ENCODE measurements at places on chromosomes 1 and 21.

GRCh38 chr1:157626099-157626498 lies 28.2 kb upstream of the FCRL4 start:
- DNase-seq: no peak

- no peak for DNase-seq
Observed at GRCh38 chr1:169858467-169858866, 35.2 kb downstream of the SCYL3 start.

GRCh38 chr1:101645810-101646209 lies 350.9 kb downstream of the OLFM3 start:
- no peak for DNase-seq

DNA sequence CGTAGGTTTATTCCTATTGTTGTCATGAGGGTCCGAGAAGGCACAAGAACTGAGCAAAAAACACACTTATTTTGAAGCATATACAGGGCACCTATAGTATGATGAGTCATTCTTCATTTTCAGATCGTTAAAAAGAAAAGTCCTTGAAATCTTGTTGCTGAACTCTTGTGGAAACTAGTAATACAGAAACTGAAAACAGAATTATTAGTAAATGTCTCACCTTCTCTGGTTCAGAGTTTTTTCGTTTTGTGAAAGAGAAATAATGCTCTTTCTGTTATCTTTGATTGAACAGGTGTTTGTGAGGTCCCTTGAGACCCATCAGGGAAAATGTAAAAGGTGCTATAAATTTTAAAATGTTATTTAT lies 102.0 kb upstream of the COA6 start:
- no peak for DNase-seq

DNA sequence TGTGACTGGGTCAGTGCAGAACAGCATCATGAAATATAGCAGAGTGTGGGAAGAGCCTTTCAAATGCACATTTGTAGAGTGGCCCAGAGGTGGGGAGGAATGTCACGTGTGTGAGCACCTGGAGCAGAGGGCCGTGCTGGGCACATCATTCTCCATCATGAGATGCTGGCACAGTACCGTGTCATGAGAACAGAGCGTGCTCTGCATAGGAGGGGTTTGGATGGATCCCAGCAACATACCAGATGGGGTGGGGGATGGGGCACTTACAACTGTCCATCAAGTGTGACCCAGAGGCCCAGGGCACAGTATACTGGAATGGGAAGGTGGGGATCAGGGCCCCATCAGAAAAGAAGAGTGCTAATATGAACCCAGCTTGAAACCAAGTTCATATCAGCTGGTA lies 182.0 kb downstream of the LMX1A start:
- DNase-seq: no peak

DNA sequence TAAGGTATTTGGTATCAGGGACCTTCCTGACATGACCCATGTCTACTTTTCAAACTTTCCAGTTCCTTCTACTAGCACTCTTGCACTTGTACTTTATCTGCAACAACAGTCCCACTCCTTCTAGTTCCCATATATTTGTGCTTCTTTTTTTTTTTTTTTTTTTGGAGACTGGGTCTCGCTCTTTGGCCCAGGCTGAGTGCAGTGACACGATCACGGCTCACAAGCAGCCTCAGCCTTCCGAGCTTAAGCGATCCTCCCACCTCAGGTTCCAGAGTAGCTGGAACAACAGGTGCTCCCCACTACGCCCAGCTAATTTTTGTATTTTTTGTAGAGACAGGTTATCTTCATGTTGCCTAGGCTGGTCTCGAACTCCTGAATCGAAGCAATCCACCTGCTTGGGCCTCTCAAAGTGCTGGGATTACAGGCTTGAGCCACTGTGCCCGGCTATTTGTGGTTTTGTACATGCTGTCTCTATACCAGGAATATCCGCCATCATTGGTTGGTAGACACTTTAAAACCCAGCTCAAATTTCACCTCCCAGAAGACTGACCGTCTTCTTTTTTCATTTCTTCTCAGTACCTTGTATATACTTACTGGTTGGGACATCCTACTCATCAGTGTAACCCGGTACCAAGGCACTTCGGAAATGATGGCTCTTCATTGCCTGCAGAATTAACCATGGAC lies 1.1 kb downstream of the ZMYM1 start:
- DNase-seq: no peak

DNA sequence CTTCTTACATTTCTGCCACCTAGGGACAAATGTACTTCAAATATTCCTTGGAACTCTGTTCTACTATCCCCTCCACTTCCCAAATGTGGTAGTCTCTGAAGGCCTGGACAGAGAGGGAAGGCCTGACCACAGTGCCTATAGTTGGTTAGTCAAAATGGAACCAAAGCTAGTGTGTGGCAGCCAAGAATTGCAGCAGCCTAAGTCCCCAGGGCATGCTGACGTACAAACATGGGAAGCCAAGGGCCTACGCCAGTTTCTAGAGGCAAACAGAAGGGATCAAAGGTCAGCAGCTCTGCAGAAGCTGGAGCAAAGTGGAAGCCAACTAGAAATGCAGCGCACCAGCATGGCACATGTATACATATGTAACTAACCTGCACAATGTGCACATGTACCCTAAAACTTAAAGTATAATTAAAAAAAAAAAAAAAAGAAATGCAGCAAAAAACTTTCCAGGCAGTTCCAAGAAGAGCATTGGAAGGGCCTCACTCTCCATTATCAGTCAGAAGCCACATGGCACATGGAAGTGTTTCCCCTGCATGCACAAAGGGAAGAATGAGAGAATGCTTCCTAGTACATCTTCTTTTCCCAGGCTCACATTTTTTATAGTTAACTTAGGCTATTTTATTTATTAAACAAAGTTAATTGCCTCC lies 39.4 kb upstream of the GADD45A start:
- DNase-seq: no peak

DNA sequence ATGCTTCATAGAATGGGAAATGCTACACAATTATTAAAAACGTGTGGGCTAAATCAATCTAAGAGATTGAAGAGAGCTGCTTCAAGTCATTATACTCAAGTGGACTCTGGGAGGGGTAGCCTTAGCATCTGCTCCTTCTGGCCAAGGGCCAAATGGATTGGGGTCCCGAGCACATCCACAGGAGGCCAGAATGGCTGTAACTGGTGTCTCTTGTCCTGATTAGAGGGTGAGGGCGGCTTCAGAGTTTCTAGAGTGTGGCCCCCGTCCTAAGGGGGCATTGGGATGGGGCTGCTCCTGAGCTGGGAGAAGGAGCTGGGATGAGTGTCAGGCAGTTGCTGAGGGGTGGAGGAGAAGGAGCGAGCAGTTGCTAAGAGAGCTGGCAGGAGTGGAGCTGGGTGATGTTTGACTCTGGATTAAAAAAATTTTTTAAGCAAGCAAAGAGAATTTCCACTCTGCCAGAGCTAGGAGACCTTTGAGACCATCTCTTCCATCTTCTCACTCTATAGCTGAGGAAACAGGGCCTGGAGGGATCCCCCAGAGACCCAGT lies 71.3 kb upstream of the TLR5 start:
- DNase-seq: no peak

GRCh38 chr1:17717594-17718535 lies 37.3 kb upstream of the ACTL8 start:
- no peak for DNase-seq

DNA sequence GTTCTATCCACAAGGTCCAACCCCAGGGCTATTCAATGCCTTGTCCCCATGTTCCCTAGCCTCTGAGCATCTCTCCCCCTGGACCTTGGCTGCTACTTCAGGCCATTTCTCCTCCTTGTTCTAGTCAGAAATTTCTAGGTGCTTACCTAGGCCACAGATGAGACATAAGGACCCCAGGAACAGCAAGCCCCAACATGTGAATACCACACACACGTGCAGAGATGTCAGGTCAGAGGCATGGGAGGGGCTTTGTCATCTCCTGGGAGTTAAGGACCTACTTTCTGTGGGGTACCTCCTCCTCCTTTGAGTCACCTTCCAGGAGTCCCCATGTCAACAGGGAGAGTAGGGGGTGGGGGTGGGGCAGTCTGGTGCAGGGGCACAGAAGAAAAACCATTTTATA lies 7.1 kb upstream of the RGS16 start:
- no peak for DNase-seq

DNA sequence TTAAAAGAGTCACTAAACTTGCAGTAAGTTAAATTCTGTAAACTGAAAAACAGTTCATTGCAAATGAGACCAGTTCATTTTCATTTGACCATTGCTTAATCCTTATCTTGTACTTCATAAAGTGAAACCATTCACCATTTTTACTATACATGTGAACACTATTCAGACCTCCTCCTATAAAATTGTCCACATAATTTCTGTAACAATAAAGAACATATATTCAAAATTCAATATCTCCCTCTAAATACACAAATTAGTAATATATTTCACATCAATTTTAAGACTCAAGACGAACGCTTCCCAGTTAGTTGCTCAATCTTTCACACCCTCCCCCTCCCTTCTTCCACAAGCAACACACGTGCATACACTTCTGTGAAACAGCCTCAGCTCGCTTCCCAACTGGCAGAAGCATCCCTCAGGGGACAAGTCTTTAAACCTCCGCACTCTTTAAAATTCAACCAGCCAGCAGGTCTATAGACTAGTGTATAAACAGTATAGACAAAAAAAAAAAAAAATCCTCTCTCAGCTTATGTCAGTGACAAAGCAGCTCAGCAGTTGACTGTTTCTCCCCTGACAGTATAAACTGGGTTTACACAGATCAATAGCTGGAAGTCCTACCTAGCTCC lies 99.6 kb downstream of the DENND1B start:
- DNase-seq: no peak

DNA sequence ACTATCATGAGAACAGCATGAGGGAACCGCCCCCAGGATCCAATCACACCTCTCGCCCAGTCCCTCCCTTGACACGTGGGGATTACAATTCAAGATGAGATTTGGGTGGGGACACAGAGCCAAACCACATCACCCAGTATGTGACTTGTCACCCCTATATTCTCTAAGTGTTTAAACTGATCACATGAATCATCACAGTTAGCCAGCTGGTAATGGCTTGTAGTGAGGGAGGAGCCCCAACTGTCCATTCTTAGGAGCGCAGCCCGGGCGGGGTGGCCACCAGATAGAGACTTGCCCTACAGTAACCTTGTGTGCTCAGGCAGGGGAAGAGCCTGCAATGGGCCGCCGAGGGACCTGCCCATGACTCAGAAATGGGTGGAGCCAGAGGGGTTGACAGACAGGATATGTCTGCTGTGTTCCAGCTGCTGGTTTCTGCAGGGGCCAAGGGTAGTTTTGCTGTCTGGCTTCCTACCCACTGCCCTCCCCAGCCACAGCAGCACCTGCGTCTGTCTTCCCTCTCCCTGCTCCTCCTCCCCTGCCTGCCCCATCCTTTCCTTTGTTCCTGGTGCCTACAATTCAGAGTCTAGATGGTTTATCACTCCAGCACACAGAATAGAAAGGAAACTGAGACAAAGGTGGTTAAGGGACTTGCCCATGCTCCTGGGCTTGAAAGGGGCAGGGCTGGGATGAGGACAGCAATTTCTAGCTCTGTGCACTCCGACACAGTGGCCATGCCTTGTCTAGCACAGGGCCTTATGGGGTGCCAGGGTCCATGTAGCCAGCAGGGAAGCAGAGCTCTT lies 9.2 kb downstream of the ABCG1 start:
- peak; percentile 75 for DNase-seq

DNA sequence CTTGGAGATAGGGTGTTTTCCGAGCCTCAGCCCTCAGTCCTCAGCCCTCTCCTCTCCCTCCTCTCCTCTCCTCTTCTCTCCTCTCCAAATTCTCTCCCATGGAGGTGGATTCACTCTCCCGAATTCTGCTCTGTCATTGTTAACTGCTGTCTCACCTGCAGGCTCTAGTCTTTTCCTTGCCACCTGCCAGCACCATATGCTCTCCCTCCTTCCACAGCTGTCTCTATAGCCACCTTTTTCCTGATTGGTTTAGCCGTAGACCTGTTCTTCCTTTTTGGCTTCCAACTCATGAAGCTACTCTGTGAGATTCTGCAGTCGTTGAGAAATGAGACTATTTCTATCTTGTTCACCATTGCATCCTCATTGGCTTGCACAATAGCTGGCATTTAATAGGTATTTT lies 19.7 kb downstream of the COG2 start:
- no peak for DNase-seq

DNA sequence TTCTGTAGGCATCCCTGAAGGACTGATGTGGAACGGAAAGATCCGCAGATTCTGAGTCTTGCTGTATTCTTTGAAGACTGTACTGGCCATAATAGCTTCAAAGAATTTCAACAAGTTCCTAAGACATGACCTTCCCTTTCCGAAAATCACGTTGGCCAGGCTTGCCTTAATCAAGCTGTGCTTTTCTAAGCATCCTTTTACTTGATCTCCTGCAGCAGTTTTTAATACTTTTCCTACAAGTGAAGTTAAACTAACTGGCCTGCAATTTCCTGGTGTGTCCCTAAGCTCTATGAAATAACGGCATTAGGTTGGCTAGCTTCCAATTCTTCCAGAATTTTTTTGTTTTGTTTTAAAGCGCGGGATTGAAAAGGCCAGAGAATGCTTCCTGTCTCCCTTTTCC lies 40.3 kb downstream of the SPAG17 start:
- no peak for DNase-seq

DNA sequence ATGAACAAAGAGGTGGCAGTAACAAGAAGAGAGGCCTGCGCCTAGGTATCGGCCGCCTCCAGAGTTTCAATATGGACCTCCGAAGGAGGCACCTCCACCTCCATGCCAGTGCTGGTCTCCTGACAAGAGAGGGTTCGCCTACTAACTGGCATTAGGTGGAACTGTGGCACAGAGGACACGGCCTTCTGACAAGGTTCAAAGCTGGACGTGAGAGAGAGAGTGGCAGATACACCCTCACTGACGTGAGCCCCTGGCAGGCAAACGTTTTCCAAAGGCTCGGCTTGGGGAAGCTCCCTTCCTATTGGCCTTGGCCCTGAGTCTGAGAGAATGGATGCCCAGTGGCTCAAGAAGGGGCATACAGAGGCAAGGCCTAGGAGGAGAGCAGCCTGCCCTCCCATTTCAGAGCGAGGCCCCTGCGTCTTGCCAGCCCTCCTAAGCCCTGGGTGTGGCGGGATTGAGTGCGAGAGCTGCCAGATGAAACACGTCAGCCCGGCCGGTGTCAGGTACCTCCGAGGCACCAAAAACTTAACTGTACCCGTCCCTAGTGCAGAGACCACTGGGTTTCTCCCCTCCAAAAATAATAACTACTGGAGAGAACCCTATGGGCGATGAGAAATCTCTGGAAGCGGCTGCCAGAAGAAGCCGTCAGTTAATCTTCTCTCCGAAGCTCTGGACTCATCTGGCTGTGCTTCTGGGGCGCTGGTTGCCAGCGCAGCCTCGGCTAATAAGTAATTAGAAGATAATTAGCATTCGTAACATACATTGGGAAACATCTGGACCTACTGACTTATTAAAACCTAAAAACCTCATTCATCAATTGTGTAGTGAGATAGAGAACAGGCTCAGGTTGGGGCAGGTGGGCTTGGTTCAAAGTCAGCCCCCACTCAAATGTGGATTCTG lies 283.6 kb downstream of the NPHP4 start:
- no peak for DNase-seq

- DNase-seq: no peak
Observed at GRCh38 chr1:193339401-193339800, 153.0 kb upstream of the B3GALT2 start.

- DNase-seq: no peak
Observed at GRCh38 chr1:40842207-40842606, 20.0 kb downstream of the CITED4 start.

- DNase-seq: no peak
Observed at GRCh38 chr1:78101514-78101913, 55.7 kb downstream of the GIPC2 start.

Data from stimulated activated CD8-positive, alpha-beta memory T cell treated with anti-CD3 and anti-CD28 coated beads, Interleukin-4, amount 100 ng/mL, for 1 hour (primary cell).